ENCODE measurements at places on chromosomes 3 and 15.
A peak's percentile ranks its signal among the peaks of the same experiment; 100 is the strongest.

DNA sequence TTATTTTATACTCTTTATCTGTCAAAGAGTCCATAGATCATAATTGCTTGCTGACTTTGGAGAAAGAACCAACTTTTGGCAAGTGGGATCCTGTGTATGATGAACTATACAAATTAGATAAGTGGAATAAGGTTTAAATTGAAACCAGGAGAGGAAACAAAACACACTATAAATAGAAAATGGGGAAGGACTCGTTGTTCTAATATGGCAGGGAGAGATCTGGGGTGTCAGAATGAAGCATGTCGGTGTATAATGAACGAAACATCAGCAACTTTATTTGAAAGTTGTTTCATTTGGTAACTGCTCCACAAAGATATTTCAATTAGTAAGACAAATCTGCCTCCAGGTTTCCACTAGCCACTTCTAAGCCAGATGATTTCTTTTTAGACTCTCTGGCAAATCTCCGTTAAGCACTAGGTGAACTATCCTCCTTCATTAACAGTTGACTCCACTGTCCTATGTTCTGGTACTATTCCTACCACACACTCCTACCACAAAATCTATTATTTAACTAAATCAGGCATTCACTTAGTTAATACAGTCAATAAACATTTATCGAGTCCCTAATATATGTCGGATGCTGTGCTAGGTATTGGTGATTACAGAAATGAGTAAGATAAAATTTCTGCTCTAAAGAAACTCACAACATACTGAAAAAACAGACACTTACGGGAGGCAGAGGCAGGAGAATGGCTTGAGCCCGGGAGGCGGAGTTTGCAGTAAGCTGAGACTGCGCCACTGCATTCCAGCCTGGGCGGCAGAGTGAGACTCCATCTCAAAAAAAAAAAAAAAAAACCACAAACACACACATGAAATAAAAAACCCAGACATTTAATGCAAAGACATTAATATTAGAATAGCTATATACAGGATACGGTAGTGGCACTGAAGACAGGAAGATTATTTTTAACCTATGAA is 20.1 kb downstream of the SLC15A2 start:
- no peak for DNase-seq

DNA sequence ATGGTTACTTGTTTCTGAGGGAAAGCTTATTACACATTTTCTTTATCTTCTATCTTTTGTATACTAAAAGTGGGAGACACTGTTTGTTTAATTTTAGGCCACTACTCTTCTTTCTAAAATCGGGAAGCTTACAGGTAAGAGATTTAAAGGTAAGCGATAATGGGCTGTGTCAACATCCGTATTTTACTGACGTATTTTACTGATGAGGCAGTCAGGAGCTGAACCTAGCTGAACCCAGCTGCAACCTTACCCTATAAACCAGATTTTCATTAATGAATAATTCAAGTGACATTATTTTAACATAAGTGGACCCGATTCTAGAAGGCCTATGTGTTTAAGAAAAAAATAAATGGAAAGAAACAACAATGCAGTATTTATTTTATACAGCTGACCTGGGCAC is 13.1 kb downstream of the PSMD6 start:
- DNase-seq = no peak

DNA sequence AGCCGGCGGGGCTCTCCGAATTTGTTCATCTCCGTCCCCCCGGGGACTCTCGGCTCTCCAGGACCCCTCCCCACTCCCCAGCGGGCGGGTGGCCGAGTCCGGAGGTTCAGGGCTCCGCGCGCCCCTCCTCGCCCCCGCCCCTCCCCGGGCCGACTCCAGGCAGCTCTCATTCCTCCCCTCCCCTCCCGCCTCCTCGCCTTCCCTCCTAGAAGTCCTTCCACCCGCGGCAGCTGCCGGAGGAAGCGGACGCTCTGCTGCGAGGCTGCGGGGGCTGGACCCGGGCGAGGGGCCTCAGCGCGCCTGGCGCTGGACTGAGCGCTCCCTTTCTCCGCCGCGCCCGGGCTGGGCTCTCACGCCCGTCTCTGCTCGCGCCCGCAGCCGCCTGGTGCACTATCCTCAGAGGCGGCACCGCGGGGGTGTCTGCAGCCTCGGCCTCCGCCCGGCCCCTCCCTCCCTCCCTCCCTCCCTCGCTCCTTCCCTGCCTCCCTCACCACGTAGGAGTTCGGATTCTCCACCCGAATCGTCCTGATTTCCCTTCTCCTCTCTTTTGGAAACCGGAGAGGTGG is at the start of gene ROBO2:
ROBO2 (plus strand) TSS at position 494 of the 566 bp plus-strand sequence. CDS start 687 bp downstream, outside the sequence.
- no peak for DNase-seq

- no peak for DNase-seq
These were observed 7.5 kb downstream of the C3orf22 start for GRCh38 chr3:126551121-126551838.

DNA sequence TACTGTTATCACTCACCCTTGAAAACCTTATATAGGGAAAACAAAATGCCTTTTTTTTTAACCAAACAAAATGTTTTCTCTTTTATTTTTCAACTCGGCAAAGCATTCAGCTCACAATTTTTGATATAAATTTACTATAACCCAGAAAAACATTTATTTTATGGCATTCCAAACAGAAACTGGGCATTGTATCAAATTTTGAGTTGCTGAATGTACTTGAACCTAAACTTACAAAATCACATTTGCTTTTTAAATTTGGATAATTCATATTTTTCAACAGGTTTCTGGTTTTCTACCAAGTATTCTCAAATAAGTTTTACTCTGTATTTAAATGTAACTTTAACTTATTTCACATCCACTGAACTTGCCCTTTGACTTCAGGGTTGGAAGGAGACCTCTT is 405.6 kb downstream of the GRM7 start:
- DNase-seq = no peak

- no peak for DNase-seq
These were observed 44.3 kb downstream of the P2RY1 start for GRCh38 chr3:152879130-152879789.

DNA sequence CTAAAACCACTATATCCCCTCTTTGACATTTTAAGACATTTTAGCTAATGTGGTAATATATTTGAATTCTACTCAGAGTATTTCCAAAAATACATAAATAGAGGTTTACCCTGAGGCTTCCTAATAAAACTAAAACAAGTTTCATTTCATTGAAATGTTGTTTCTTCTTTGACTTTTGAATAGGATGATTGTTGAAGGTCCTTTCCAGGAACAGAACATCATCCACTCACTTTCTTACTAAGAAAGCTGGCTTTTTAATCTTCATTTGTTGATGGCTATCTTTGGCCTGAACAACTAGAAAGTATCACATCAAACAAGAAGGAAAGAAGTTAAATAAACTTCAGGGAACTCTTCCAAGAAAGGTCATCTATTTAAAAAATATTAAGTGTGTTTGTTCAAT is 169.7 kb downstream of the RAP2B start:
- no peak for DNase-seq

GRCh38 chr3:10194328-10195071 is 29.8 kb downstream of the IRAK2 start:
- no peak for DNase-seq

DNA sequence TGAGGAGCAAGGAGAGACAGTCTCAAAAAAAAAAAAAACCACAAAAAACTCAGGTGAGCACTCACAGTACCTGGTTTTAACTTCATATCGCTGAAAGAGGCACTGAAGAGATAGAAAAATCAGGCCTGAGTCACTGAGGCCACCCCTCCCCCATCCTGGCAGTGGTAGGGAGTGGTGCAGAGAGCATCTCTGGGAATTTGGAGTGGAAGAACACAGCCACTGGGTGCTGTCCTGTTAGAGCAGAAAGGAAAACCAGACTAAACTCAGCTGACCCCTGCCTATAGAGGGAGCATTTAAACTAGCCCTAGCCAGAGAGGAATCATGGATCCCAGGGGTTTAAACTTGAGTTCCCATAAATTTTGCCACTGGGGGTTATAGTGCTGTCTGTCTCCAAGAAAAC is 22.2 kb upstream of the DNAJC13 start:
- no peak for DNase-seq

GRCh38 chr3:137687181-137687879 is 76.8 kb upstream of the SOX14 start:
- no peak for DNase-seq

- no peak for DNase-seq
These were observed 35.9 kb downstream of the PRKCI start for GRCh38 chr3:170258105-170258487.

GRCh38 chr3:126356373-126357264 is 589 bp downstream of the KLF15 start:
- DNase-seq = no peak

GRCh38 chr15:28093752-28094535 is 5.2 kb downstream of the OCA2 start:
- DNase-seq = no peak

DNA sequence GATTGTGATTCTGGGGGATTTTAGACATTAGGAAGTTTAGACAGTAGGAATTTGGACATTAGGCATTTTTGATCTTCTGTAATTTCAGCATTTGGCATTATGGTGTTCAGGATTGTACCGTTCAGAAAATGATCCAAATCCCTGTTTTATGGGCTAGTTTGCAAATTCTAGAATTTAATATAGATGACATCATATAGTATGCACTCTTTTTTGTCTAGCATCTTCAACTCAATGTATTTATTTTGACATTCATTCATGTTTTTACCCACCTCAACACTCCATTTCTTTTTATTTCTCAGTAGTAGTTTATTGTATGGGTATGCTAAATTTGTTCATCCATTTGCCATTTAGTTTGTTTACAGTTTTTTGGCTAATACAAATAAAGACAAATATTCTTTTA is 105.3 kb upstream of the ZPLD1 start:
- no peak for DNase-seq

DNA sequence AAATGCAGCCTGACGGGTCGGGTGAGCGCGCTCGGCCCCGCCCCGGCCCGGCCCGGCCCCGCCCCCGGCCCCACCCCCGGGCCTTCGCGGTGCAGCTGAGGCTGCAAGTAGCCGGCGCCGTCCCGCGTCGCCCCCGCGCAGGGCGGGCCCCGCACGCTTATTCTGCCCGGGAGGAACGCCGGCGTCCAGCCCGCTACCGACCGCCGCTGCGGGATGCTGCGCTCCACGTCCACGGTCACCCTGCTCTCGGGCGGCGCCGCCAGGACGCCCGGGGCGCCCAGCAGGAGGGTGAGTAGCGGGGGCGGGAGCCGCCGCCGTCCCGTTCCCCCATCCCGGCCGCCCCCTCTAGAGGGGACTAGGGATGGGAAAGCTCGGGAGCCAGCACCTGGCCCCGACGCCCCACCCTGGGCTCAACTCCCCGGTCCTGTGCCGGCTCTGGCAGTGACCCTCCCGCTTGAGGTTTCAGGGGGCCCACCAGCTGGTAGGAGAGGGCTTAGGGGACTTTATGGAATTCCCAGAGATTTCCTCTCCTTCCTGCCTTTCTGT is at the start of gene MYZAP:
MYZAP (plus strand) TSS at position 83 of the 546 bp plus-strand sequence; CDS start at position 214, 131 bp downstream.
- peak; percentile 9 for DNase-seq

- no peak for DNase-seq
These were observed 87.5 kb upstream of the CSPG5 start for GRCh38 chr3:47666118-47666517.

All from stimulated activated CD8-positive, alpha-beta memory T cell treated with anti-CD3 and anti-CD28 coated beads, Interleukin-15, amount 100 ng/mL, for 24 hours (primary cell).